ENCODE measurements at places on chromosomes 7 and 10. TPM values are rescaled to one million over a fixed set of nuclear protein-coding genes. Genes with fewer than 3 reads are reported as not detected.

DNA sequence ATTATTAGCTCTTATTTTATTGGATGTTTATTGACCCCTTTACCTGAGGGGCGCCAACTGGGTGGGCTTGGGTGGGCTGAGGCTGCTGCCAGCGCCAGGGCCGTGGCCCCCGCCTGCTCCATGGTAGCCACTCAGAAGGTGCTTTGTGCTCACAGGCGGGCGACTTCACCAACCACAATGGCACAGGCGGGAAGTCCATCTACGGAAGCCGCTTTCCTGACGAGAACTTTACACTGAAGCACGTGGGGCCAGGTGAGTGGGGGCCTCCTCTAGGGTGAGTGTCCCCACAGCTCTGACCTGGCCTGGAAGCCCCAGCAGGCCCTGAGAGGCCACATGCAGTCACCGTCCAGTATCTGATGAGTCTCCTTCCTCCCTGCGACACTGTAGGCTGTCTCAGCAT, 4.1 kb downstream of the PPIF start:
- no peak for DNase-seq

- no peak for DNase-seq
Measured at GRCh38 chr10:77305650-77306632, 331.7 kb downstream of the KCNMA1 start.

GRCh38 chr10:131431533-131431932, 120.0 kb upstream of the TCERG1L start:
- DNase-seq: no peak

DNA sequence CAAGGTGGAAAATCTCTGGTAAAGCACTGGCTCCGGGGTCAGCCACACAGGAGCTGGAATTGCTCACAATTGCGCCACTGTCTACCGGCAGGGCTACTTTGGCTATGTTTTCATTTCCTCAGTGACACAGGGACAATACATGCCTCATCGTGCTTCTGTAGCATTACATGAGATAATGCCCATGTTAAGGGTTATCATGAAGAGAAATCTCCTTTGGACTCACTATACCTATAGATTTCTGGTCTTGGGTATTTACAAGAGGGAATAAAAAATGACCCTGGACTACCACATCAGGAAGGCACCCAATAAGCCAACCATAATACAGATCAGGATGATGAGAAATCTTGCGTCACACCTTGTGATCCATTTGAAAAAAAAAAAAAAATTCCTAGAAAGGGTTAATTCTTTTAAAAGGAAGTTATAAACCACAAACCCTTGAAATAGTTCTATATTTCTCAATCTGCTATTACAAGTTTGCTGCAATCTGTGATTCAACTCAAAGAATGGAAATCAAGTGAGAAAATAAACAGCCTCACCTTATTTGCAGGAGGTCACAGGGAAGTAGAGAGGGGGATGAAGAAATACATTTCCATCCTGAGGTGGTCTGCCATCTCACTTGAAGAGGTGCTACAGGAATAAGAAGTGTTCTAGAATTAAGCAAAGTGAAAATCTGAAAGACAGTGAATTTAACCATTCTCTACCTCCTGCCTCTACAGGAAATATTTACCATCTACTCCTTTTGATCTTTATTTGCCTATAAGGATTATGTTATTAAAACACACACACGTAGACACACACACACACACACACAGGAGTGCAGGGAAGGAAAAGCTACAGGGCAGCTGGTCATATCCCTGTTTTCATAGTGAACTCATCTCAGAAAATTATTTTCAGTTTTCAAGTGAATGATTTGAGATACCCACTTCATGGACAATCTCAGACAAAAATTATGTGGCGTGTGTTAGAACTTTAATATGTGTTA, 231.3 kb upstream of the CELF2 start:
- no peak for DNase-seq

DNA sequence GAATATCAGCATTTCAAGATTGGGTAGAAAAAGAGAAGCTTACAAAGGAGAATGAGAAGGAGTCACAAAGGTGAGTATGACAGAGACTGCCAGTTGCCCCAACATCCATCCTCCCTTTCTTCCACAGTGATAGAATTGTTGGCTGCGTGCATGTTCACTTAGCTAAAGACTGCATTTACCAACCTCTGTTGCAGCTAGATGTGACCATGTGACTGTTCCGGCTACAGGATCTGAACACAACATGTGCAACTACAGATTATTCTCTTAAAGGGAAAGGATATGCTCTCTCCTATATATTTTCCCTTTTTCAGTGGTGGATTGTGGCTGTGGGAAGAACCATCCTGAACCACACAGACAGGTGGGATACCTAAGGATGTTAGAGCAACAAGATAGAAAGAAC, 60.5 kb upstream of the ZNRF2 start:
- DNase-seq: no peak

ZNF804B gene
- not detected for total RNA-seq

KLF14 gene
- total RNA-seq: 1.4 TPM

TDRD1 gene
- 0.31 TPM for total RNA-seq

CFAP58 gene
- total RNA-seq: 0.19 TPM

GRCh38 chr7:122337011-122337410, 32.5 kb upstream of the FEZF1 start:
- DNase-seq: no peak

GJD4 gene
- total RNA-seq: not detected
